ENCODE measurements at places on chromosomes 2 and 18.

DNA sequence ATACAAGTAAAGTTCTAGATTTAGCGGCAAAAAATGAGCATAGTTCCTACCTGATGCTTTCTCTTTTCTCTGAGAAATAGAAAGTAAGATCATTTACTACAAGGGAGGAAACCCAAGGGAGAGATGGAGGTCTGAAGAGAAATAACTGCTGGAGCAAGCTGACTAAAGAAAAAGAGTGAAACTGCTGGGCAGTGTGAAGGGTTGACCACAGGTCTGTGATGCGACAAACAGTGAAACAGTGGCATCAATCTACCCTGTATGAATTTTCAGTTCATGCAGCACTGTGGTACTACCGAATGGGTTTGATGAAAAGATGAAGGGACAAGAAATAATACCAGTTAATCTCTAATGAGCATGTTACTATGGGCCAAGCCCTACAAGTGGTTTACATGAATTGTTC is 52.2 kb downstream of the CUL3 start:
- DNase-seq = no peak

DNA sequence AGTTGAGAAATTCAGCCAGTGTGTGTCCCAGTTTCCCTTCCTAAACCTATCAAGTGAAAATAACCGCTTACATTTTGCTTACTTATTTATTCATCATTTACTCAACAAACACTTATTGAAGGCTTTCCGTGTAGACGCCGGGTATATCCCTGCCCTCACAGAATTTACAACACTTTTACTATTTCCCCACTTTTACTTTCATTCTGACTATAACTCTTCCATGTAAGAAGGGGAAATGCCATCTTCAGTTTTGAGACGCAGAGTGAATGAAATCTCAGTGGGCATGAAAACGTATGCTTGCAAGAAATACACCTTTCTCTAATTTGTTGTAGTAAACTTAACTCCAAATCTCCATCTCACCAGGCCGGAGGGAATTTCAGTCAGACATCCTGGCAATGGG is 251.0 kb upstream of the CHAC2 start:
- no peak for DNase-seq

DNA sequence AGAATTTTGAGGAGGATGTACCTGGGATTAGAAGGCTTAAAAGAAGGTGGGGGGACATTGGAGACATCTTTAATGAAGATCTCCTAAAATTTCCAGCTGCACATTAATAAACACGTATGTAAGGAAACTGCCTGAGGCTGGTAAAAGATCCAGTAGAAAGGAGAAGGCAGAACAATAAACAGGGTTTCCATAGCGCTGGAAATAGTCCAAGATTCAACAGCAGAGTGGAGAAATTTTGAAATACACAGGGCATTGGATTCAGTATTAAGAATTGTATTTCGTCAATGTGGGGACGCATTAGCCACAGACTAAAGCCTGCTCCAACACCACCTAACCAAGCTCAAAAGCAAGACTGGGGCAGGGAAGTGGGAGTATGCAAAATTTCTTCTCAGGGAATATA is 606.9 kb upstream of the NRXN1 start:
- no peak for DNase-seq

- DNase-seq = no peak
These were observed 17.4 kb downstream of the PPP4R1 start for GRCh38 chr18:9596843-9597526.

DNA sequence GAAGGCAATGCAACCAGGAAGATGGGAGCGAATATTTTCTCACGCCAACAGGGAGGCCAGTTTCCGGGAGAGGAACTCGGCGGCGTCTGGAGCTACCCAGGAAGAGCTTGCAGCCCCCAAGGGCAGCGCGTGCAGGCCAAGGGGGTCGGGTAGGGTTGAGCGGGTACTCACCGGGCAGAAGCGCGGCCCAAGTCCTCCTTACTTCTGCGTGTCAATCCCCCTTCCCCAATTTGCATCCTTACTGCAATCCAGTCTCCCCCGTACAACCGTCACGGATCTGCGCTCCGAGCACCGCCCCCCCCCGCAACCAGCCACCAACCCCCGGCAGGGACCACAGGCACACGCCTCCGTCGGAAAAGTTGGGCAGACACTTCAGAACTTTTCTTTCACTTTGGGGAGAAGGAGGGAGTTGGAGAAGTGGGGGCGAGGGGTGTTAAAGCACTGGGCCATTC is 1.3 kb downstream of the ATP8B1 start:
- DNase-seq = no peak

GRCh38 chr18:10169064-10169562 is 255.3 kb downstream of the VAPA start:
- no peak for DNase-seq

DNA sequence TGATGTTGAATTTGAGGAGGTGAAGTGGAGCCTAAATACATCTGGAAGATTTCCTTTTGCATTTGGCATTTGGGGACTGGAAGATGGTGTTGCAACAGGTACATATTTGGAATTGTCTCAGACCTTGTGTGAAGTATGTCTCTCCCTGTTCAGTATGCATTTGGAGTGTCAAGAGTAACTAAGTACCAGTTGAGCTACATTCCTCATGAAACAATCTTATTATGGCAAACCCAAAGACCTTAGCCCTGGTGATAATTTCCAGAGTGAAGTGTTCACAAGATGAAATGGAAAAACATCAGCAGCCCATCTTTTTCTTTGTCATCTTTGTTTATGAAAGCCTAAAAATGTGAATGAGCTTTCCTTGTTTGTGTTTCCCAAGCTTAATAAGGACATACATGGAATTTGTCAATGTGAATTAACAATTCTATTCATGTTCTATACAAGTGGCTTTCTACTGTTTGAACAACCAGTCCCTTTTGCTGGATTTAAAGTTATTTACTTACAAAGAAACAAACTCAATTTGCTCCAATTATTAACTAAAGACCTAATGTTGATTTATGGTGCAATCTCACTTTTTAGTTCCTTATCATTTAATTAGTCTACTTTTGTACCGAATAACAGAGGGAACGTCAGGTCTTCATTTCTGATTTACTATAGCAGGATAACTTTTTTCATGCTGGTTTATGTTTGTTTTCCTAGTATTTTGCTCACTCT is 42.1 kb upstream of the PPP1R1C start:
- DNase-seq = no peak

GRCh38 chr2:64052463-64053241 is 33.4 kb upstream of the VPS54 start:
- DNase-seq = peak; percentile 24

- DNase-seq = no peak
These were observed 373.2 kb upstream of the SLC14A2 start for GRCh38 chr18:45241982-45242565.

- no peak for DNase-seq
These were observed 126.6 kb downstream of the TMEM131 start for GRCh38 chr2:97868986-97869721.

DNA sequence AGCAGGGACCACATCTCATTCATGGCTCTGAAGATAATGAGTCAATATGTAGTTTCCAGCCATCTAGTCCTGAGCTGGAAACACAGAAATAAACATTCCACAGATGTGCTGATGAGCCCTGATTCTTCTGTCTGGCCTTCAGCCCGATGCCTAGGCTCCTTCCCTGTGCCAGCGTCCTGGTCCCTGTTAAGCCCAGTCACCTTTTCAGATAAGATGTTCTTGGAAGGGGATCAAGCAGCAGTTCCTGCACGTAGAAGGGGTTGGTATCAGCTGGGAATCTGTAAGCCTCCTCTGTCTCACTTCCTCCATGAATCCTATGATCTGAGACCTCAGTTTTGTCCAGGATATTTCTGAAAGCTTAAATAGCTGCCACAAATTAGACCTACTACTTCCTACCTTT is 149.3 kb downstream of the TTC32 start:
- no peak for DNase-seq

- DNase-seq = no peak
These were observed 480.0 kb downstream of the SLC4A3 start for GRCh38 chr2:220107380-220107791.

DNA sequence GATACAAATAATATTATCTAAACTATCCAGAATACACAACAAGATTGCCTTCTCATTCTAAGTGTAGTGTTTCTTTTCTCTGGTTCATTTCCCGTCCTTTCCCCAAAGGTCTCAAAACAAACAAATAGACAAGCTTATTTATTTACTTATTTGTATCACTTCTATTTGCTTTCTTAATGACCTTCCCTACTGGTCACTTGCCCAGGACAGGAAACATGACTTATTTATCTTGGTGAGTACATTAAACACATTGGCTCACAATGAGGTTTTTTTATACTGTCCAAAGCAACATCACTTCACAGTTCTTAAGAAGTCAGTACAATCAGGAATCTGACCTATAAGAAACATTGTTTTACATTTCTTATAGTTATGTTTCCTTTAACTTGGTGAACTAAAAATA is 123.3 kb upstream of the KYNU start:
- no peak for DNase-seq

DNA sequence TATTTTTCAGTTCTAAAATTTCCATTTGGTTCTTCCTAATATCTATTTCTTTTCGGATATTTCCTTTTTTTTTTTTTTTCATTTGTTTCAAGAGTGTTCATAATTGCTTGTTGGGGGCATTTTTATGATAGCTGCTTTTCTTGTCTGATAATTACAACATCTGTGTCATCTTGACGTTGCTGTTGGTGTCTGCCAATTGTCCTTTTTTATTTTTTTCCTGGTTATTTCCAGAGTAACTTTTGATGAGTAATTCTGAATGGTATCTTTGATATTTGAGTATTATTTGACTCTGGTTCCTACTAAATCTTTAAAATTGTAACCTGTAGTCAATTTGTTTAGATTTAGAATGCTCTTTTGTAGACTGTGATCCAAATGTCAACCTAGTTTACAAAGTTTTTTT is 51.3 kb upstream of the CHRNA1 start:
- no peak for DNase-seq

GRCh38 chr2:65278531-65278981 is 50.9 kb downstream of the ACTR2 start:
- no peak for DNase-seq

DNA sequence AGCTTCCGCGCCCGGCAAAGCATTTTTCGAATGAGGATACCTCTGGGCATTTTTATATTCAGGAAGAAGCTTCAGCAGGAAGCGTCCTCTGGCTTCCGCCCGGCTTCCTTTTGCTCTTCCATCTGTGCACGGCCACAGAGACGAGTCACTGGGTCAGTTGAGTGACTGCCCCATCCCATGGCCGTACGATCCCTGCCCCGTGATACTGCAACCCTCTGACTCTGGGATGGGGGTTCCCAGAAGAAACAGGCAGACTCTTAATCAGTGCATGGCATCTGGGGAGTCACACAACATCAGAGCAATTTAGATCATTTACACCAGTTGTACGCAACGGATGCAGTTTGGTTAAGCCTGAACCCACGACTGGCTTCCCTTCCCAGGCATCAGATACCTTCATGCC is 40.9 kb downstream of the SLC4A3 start:
- DNase-seq = no peak

DNA sequence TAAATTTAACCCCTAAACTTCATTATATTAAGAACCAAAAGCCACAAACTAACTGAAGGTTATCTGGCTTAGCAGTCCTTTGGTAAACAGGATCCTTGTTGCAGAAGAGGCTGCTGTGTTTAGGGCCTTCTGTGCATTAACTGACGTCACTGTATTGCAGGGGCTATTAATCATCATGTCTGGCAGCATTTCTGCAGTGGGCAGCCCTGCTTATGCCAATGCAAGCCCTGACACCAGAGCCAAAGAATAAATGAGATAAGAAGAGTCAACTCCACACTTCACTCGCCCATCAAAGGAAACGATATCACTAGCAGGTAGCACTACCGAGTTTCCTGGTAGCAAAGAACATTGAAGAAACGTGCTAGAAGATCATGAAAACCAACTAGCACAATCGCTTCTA is 110.6 kb downstream of the PLEKHM3 start:
- DNase-seq = no peak

DNA sequence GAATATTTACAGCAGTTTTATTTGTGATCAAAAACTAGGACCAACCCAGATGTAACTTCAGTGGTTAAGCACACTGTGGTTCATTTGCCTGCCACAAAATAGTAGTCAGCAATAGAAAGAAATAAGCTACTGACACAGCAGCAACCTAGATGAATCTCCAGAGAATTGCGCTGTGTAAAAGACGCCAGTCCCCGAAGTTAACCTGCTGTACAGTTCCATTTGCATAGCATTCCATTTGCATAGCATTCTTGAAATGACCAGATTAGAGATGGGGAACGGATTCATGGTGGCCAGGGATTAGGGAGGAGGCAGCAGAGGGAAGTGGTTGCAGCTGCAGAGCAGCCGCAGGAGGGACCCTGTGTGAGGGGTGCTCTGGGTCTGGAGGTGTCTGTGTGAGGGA is 39.3 kb upstream of the NFATC1 start:
- no peak for DNase-seq

- DNase-seq = no peak
These were observed 3.4 kb upstream of the EFEMP1 start for GRCh38 chr2:55926974-55927373.

GRCh38 chr18:28729321-28729720 is 552.4 kb upstream of the CDH2 start:
- no peak for DNase-seq

DNA sequence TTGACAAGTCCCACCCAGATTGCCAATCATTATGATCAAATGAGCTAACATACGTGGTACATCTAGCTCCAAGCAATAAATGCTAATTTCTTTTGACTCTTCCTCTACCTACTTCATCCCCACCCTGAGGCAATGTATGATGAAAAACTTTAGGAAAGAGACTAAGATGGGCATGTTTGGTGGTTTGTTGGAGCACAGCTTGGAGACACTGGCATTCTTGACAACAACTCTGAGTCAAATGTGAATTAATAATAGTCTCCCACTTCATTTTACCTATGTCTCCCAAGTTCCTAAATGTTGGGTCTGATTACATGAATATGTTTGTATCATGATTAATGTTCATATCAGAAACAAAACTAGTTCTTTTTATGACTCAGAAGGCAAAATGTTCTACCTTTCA is 36.6 kb downstream of the EXOC6B start:
- DNase-seq = no peak

DNA sequence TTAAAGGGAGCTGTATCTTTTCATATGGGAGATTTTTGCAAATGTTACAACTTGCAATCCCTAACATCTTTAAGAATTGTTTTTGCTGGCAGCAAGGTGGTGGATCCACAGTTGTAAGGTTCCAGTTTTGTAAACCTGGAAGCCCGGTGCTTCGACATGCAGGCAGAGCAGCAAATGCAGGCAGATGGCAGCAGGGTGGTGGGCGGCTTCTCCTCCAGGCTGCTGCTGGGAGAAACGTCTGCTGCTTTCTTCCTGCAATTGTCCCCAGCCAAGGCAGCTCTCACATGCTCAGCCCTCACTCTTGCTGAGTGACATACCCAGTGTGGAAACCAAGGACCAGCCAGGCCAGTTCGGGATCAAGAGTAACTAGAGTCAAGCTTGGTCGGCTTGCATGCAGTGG is 166.0 kb downstream of the SEPTIN10 start:
- no peak for DNase-seq

DNA sequence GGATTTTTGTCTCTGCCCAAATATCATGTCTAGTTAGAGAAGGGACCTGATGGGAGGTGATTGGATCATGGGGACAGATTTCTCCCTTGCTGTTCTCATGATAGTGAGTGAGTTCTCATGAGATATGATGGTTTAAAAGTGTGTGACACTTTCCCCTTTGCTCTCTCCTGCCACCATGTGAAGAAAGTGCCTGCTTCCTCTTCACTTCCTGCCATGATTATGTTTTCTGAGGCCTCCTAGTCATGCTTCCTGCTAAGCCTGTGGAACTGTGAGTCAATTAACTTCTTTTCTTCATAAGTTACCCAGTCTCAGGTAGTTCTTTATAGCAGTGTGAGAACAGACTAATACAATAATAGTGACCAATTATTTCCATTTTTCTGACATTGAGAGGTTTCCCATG is 167.3 kb upstream of the CYRIA start:
- DNase-seq = no peak
